ENCODE measurements at places on chromosomes 16 and 17.

DNA sequence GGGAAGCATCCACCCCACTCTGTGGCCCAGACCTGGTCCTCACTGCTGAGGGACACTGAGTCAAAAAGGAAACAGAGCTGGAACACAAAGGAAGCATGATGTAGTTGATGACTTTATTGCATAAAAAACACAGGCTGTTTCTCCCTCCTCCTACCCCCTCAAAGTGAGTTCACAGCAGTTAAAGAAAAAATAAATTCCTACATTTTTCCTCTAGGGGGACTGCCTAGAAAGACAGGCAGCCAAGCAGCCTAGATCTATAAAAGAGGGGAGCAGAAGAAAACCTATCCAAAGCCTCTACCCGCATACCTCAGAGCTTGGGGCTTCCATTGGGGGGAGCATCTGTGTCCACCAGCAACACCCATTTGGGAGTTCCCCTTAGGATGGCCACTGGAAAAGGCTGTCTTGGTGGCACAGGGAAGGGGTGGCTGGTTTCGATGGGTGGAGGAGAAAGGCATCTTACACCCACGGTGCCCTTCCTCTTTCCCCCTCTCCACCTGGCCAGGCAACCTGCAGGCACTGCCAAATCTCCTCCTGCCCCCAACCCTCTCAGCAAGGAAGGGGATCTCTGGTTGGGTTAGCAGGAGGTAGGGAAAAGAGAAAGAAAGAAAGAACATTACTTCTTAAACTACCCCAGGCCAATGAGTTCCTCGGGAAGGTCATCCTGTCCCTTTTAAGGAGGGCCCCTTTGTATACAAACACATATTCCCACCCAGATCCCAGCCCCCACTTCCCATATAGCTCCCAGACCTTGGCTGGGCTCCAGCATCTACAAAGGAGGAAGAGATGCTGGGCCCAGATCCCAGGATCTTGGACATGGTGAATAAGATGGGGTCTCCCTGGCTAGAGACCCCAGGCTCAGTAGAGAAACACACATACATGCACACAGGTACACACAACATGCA is 4.0 kb upstream of the SCRN2 start:
- DNase-seq: no peak

DNA sequence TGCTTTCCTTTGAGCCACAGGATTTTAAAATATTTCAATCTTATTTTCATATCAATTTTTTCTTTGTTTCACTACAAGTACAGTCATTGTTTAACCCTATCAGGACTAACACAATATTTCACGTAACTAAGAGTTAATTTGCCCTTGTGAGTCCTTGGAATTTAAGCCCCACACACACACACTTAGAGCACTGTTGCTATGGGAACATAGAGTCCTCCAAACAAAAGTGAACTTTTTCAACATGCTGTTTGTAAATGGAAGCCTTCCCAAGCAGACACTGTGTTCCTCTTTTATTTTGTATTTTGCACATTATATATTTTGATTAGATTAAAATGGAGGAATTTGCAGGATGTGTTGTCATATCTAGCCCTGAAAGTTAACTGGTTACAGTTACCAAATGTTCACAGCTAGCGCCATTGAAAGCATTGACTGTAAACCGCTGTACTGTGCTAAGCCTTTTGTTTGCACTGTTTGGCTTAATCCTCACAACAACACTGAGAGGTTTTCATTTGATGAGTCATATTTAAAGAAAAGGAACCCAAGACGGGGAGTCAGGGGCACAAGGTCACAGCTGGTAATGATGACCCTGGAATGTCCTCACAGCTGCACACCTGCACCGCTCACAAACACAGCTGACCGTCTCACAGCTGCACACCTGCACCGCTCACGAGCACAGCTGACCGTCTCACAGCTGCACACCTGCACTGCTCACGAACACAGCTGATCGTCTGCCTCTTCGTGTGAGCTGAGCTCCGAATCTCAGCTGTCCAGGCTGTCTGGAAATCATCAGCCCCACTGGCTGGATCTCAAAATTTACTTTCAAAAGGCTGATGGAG is 6.3 kb downstream of the HSBP1 start:
- peak; percentile 36 for DNase-seq

GRCh38 chr16:87305505-87306391 is 11.4 kb downstream of the C16orf95 start:
- no peak for DNase-seq

DNA sequence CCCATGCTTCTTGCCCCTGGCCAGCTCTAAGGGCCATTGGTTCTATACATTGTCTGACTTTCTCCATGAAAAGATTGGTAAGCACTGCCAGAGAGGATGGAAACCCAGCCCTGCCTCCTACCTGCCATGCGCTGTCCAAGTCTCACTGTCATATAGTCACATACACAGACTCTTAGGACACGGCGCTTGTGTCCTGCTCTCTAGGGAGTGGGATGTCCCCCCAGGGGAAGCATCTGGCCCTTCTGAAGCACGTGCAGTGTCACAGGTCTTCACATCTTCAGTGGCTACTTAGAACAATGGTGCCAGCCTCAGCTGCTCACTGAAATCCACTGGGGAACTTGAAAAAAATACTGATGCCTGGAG is 38.7 kb downstream of the MYO18A start:
- no peak for DNase-seq

GRCh38 chr17:10738521-10739258 is 8.9 kb upstream of the TMEM220 start:
- DNase-seq: no peak

GRCh38 chr17:63571632-63572310 is 21.5 kb downstream of the DCAF7 start:
- DNase-seq: no peak

- DNase-seq: no peak
Observed at GRCh38 chr16:14181371-14182050, 110.4 kb downstream of the MRTFB start.

- peak; percentile 37 for DNase-seq
Observed at GRCh38 chr17:78127239-78127887, 1.2 kb downstream of the TMC6 start.

DNA sequence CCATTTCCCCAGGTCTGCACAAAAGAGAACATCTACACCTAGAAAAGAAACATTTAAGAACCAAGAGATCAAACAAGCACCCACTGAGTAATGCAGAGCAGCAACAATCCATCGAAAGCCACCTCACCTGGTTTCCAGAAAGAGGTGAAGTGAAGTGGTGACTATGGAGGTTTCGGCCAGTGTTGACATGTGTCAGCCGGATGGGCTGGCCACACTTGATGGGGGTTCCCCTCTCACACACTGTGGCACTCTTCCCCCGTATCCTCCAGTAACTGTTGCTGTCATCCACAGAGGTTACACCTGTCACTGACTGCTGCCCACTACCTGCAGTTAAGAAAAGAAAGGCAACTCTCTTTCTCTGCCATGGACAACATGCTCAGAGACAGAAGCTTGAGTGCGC is 6.5 kb downstream of the SDF2 start:
- DNase-seq: no peak

DNA sequence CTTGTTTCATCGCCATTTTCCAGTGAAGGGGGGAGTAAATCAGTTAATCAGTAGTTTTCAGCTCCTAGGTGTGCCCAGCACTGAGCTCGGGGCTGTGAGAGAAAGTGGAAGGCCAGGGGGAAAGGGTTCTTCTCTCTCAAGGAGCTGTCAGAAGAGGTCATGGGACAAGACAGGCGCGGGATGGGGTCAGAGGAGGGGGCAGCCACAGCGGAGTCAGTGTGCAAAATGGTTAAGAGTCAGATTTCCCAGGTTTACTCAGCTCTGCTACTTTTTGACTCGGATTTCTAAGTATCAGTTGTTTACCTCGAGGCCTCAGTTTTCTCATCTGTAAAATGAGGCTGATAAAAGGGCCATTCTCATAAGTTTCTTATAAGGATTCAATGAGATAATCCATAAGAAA is 4.3 kb upstream of the XYLT1 start:
- no peak for DNase-seq

DNA sequence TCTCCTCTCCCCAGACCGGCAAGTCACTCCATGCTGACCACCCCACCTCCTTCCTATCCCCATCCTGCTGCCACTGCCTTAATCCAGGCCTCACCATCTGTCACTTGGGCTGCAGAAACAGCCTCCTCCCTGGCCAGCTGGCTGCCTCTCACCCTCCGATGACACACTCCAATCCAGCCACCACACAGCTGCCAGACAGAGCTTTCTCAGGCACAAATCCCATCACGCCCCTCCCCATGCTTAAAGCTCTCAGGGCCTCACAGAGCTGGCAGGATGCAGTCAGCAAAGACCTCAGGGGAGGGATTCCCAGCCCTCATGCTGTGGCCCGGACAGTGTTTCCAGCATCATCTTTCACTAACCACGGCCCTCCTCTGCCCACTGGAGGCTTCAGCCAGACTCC is 13.7 kb downstream of the CAMKK1 start:
- no peak for DNase-seq

DNA sequence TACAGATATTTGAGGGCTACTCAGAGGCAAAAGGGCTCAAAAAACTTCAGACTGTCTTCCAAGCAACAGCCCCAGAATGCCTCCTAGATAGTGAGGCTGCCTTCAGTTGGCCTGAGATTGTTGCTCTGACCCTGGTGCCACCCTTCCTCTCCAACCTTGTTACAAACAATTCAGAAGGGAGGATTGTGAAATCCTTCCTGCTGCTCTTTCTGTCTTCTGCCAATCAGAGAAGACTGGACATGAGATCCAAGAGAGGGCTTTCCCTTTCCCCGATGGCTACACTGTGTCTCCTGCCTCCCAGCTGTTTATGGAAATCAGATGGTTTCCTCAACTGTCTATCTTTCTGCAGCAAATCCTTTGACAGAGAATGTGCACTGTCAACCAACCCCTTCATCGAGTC is 419.9 kb downstream of the CDH13 start:
- DNase-seq: no peak

DNA sequence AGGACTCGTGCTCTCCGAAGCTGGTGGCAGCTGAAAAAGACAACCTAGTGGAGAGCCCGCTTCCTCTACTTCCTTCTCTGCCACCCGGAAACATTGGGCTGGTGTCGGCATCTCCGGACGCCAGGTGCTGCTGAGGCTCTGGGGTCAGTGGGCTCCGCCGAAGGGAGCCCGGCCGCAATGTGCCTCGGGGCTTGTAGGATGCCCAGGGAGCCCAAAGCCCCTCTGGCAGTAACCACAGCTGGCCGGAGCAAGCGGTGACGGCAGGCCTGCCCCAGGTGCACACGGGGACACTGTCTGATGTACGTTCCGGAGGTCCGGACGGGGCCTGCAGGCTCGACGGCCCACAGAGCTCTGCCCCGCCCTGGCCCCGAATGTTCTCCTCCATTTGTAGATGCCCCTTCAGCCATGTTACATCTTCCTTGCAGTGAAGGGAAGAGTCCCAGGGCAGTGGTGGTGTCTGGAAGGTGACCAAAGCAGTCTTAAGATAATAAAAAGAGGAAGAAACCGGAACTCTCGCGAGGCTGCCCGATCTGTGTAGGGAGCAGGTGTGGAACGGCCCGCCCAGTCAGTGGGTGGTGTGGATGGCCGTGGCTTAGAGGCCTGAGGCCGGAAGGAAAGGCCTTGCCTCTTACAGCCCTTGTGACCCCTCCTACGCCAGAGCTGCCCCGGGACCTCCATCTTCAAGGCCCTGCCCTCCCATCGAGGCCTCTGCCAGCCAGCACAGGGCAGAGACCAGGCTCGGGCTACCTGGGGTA is 22.6 kb downstream of the NDUFAF8 start:
- no peak for DNase-seq

- DNase-seq: no peak
Observed at GRCh38 chr16:1069154-1069553, 3.4 kb upstream of the SSTR5 start.

DNA sequence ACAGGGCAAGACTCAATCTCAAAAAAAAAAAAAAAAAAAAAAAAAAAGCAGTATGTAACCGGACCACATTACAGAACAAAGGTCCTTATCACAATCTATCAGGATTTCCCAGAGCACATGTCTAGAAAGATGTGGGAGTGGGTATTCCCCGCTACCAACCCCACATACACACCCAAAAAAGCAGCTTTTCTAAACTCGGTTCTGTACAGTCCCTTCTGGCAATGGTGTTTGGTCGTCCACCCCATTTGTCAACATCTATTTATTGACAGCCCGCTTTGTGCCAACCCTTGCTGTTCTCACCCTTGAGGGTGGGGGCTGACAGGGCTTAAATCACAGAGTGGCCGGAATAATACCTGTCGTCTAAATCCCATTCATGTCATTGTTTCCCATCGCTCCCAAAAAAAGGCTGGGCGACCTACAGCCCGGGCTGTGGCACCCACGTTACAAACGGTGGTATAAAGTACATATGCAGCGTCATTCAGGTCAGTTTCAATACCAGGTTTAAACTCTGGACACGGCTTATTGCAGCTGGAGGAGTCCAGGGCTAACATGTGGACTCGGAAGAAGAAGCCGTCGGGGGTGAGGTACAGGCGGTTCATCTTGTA is 3.6 kb downstream of the C17orf58 start:
- DNase-seq: no peak
